Stimulated activated CD8-positive, alpha-beta memory T cell treated with anti-CD3 and anti-CD28 coated beads, Interleukin-2, amount 100 ng/mL, for 1 hour (primary cell): ENCODE measurements at places on chromosomes 5 and 9.

- DNase-seq: no peak
These were observed 54.0 kb upstream of the MCCC2 start for GRCh38 chr5:71533142-71533541.

GRCh38 chr9:33318225-33318624 is 27.9 kb downstream of the NFX1 start:
- no peak for DNase-seq

- no peak for DNase-seq
These were observed 24.5 kb upstream of the FCN1 start for GRCh38 chr9:134942011-134942787.

- no peak for DNase-seq
These were observed 228.9 kb downstream of the FGF10 start for GRCh38 chr5:44160369-44160768.

- DNase-seq: no peak
These were observed 23.0 kb downstream of the ACOT12 start for GRCh38 chr5:81370912-81371311.

DNA sequence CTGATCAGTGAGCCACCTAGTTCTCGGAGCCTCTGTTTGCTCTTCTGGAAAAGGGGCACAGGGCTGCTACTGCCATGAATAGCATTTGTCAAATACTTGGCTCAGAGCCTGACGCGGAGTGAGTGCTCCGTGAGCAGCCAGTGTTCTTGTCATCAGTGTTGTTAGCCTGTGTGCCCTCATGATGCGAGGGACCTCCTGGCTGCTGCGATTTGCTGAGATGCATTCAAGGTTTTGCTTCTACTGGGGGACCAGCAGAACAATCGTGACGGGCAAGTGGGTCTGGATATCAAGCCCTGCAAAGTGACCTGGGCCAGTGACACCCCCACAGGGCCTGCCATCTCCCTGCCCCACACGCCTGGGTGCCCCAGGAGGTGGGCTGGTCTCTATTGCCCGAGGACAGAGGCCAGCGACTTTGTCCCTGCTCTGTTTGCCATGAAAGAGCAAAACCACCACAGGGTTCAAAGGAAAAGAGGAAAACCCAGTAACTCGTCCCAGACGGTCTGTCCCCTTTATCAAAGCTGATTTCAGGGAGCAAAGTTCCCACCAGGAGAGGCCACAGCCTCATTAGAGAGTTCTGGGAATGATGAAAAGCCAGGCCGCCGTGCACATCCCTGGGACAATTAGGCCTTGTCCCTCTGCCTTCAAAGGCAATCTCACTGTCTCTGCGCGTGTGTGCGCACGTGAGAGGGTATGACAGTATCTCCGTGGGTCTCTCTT is 86.5 kb upstream of the LMX1B start:
- no peak for DNase-seq

DNA sequence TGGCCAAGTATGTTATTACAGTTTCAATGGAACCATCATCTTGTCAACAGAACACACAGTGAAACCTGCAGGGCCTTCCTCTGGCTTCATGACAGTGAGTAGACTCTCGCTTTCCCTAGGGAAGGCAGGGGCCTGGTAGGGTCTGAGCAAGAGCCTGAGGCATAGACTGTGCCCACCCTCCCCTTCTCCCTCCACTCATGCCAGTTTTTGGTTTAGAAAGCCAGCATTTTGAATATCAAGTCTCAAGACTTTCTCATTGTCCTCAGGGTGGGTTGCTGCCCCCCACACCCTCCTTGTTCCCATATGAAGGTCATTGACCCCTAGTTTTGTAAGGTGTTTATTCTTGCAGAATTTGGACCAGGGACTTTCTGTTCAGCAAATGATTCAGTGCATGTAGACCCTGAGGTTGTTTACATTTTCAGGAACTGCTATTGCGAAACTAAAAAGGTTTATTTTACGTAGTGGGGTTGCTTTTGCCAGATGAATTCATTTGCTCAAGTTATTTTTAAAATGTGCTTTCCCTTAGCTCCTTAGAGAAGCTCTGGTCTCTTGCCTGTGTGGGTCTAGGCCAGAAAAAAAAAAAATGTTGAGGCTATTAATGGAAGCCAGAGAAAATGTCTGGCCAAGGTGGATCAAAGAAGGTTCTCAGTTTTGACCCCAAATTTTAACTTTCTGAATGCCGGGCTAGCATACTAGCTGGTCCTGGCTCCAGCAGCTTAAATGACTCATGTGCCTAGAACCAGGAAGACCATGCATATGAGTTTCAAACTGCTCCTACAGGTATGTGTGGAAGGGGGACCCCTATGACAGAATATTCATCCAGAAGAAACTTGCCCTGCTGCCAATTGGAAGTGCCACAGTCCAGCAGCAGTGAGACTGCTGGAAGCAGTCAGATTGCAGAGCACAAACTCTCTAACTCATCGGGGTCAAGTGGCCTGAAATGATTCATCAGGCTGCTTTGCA is 10.1 kb upstream of the MOB3B start:
- DNase-seq: no peak

DNA sequence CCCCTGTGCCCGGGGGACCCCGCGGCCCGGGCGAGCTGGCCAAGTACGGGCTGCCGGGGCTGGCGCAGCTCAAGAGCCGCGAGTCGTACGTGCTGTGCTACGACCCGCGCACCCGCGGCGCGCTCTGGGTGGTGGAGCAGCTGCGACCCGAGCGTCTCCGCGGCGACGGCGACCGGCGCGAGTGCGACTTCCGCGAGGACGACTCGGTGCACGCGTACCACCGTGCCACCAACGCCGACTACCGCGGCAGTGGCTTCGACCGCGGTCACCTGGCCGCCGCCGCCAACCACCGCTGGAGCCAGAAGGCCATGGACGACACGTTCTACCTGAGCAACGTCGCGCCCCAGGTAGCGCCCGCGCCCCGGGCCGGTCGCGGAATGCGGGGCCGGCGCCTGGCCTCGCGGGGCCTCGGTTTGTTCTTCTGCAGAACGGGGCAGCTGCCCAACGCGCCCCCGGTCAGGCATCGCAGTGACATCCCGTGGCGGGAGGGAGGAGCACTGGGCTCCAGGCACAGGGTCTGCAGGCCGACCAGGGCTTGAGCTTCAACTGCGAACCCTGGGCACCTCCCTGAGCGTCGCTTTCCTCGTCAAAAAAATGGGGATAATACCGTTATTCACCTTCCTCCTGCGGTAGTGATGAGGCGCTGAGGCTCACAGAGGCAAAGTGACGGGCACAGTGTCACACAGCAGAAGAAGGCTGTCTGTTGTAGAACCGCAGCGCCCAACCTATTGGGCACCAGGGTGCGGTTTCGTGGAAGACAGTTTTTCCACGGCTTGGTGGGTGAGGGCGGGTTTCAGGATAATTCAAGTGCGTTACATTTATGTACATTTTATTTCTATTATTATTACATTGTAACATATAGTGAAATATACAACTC is 777 bp downstream of the ENDOG start:
- peak; percentile 21 for DNase-seq

GRCh38 chr9:131447148-131447547 is 53.3 kb downstream of the PRRC2B start:
- DNase-seq: no peak

- DNase-seq: no peak
These were observed 1471.1 kb upstream of the ACO1 start for GRCh38 chr9:30913331-30913730.

DNA sequence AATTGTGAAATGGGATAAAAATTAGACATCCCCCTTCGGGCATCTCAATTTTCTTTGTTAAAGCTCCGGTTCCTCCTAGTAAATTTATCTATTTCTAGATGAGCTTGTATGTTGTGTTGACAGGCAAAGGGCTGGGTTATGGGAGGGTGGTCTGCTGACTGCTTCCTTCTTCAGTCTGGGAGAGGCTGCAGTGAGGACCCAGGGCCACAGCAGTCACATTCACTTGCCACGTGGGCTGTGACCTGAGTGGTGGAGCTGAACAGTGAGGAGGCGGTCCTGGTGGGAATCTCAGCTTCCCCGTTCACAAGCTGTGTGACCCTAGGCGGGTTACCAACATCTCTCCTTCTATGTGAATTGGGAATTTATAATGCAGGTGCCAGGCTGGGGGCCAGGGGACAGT is 57.5 kb upstream of the RXRA start:
- DNase-seq: no peak

GRCh38 chr5:140043508-140043872 is 391 bp upstream of the NRG2 start:
- no peak for DNase-seq

- DNase-seq: no peak
These were observed 409.5 kb downstream of the ARHGEF28 start for GRCh38 chr5:74035521-74035937.

DNA sequence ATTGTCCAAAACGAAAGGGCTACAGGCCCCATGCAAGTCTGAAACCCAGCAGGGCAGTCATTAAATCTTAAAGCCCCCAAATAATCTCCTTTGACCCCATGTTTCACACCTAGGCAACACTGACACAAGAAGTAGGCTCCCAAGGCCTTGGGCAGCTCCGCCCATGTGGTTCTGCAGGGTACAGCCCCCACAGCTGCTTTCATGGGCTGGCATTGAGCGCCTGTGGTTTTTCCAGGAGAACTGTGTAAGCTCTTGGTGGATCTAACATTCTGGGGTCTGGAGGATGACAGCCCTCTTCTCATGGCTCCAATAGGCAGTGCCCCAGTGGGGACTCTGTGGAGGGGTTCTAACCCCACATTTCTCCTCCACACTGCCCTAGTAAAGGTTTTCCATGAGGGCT is 623.5 kb downstream of the PRR16 start:
- DNase-seq: no peak

DNA sequence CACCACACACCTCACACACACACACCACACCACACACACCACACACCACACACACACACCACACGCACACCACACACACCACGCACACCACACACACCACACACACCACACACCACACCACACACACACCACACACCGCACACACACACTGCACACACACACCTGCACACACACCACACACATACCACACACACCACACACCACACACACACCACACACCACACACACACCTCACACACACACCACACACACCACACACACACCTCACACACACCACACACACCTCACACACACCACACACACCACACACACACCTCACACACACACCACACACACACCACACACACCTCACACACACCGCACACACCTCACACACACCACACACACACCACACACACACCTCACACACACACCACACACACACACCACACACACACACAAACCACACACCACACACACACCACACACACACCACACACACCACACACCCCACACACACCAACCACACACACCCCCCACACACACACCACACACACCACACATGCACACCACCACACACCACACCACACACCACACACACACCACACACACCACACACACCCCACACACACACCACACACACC is 73.7 kb downstream of the ARHGEF37 start:
- DNase-seq: no peak

DNA sequence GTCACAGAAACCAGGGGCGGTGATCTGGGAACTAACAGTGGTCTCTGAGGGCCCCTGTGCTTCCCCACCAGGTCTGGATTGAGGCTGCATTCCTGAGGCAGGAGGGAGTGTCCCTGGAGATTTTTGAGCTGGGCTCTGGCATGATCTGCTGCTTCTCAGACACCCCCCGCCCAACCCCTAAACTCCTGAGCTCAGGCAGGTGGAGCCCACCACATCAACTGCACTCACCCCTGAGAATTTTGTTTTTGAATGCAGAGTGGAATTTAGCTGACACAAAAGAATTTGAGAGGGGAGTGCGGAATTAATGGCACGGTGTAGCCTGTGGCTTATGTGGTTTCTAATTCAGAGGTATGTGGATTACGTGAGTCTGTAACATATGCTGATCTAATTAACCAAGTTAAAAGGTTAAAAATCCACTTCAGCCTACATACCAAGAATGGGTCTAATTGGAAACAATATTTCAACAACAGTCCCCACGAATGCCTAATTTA is 23.9 kb upstream of the CTSL start:
- no peak for DNase-seq

DNA sequence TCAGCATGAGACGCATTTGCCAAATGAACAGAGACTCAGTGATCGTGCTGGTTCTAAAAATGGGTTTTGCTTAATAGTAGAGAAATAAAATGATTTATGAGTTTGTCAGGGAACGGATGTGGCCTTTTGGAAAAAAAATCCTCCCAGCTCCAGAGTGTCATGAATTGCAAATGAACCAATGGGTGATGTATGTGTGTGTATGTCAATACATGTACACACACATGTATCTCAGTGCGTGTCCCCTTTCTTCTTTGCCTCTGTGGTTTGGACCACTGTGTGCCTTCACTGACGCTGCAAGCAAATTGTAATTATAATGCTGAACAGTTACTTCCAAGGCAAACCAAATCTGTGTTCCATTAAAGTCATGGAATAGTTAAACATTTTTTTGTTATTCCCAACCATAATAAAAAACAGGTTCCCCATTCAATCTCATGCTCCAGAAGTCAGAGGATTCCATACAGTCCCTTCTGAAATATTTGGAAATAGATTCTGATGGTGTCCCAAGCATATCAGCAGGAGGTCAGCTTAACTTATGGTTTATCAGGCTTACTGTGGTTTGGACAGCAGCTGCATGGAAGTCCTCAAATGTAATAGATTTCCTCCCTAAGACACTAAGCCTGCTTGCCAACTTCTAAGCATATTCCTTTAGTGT is 630.5 kb downstream of the ACTL7B start:
- DNase-seq: no peak

DNA sequence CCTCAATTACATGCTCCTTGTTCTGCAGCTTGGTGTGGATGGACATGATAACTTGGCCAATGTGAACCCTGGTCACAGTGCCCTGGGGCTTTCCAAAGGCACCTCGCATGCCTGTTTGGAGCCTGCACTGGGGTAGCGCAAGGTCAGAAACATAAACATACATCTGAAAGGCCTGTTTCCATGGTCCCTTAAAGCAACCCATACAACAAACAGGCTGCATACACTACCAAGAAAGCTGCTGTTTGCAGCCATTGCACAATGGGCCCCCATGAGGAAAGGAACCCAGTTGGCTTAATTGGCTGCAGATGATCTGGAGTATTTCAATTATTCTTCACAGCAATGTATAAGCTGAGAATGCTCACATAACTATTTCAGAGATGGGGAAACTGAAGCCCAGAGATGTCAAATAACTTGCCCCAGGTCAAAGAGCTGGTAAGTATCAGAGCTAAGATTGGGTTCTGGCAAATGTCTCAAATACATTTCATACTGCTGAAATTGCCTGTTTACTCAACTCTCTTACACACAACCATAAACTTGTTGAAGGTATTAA is 233.9 kb downstream of the ASTN2 start:
- DNase-seq: no peak

DNA sequence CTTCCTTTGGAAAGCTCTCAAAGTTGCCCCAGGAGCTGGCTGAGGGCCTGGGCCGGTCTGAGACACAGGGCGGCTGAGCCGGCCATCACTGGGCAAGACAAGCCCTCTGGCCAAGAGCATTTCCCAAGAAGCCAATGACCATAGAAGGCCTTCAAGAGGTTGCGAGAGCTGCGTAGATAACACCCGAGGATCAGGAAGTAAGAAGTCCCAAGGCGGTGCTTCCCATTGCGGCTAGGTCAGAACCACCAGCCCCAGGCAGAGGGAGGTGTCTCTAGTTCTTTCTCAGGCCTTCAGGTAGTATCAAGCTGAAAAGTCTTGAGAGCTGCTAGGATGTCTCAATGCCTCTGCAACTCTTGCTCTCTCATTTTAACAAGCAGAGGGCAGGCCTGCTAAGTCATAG is 54.0 kb upstream of the C5orf58 start:
- DNase-seq: no peak

GRCh38 chr9:106921341-106921899 is 58.5 kb downstream of the ZNF462 start:
- DNase-seq: no peak
